ENCODE measurements at places on chromosomes 6 and 20. TPM values are rescaled to one million over a fixed set of nuclear protein-coding genes. Genes with fewer than 3 reads are reported as not detected.

DNA sequence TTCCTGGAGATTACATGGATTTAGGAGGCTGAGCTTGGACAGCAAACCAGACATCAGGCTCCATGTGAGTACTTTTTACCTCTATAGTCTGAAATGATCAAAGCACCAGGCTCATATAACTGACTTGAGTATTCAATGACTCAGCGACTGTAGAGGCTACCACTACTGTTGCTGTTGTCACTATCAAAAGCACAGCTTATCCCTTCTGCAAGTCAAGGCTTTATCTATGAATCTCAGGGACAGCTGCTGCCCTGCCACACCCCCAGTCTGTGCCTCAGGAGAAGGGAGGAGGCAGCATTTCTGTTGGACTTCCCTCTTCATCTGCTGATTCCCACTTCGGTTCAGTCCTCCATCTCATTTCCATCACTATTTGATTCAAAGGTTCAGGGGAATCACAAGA, 80.5 kb upstream of the CNR1 start:
- DNase-seq = no peak

GRCh38 chr20:24809606-24810005, 139.5 kb upstream of the CST7 start:
- no peak for DNase-seq

DNA sequence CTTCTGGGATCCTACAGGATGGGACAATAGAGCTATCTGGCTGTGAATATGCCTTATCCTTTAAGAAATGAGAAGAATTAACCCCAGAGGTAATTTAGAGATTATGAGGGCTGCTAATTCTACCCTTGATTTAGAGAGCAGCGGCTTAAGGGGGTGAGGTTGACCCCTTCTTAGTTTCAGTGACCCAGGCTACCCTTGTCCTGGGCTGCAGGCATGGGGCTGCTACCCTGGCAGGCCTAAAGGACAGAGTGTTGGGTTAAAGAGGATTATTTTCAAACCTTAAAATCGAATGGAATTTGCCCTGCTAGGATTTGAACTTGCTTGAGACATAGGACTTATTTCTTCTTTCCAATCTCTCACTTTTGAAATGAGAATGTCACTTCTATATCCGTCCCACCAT, 1343.4 kb downstream of the HACE1 start:
- no peak for DNase-seq

GRCh38 chr6:125301435-125302391, at the start of gene HDDC2:
TSS of gene HDDC2 (minus strand) at chr6:125301967. CDS start at chr6:125301932, 35 bp downstream.
- peak; percentile 78 for DNase-seq

GRCh38 chr6:147958683-147959082, 384.0 kb upstream of the SASH1 start:
- DNase-seq = no peak

GTSF1L gene
- not detected for total RNA-seq

DNA sequence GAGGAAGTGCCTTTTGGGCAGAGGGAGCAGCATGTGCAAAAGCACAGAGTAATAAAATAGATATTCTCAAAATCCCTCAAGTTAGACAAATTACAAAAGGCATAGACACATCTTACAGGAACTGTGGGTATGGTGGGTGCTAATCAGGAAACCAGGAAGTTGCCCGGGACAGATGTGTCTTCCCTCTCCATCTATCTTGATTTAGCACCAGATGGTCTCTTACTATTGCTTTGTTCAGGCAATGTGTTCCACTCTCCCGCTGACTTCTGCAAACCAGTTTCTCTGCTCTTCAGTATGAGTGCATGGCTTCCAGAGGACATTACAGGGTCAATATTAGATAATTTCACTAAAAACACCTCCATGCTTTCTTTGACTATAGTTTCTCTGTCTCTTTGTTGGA, 13.2 kb downstream of the CITED2 start:
- DNase-seq = no peak

GRCh38 chr20:6492271-6493055, 275.0 kb upstream of the BMP2 start:
- DNase-seq = peak; percentile 16

DNA sequence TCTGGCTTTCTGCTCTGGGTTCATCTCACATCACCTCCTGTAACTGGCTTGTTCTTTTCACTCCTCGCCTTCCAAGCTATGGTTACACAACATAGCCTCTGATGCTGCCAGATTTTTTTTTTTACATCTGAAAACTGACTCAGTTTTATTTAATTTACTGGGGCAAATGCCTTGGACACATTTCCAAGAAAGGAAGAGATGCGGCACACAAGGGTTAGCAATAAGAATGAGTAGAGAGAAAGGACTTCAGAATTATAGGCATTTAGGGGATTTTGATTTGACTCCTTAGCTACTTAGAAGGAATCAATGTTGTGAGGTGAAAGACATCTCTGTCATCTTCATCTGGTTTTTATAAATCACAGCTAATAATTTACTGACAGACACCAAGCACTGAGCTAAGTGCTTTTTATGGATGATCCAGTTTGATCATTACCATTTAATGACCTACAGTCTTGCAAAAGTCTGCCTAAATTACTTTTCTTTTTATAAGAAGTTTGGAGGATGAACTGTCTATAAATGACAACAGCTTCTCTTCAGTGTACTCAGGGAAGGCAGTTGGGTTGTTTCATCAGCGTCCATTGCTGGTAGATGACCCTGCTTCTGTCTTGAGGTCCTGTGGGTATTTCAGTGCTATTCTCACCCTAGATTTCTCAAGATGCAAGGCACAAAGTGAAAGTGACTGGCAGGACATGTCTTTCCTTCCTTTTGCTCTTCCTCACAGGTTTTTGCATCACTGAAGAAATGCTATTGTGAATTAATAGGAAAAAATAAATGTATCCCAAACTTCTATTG, 31.1 kb downstream of the LAMA4 start:
- DNase-seq = peak; percentile 51

GRCh38 chr20:54323227-54323734, 115.4 kb downstream of the PFDN4 start:
- DNase-seq = no peak

DNA sequence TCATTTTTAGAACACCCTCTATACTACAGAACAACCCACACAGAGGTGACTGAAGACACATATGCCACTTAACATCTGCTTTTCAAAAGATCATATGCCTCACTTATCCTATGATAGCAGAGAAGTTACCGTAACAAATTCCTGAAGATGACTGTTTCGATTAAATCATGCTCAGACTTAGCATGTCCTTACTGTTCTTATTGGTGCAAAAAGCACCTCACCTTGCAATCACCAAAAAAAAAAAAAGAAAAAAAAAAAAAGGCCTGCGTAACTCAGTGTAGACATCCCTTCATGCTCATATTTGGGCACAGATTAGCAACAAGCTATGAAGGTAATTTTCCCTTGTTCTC, 17.7 kb upstream of the DST start:
- DNase-seq = no peak

DCBLD1 gene
- 21.0 TPM for total RNA-seq

DNA sequence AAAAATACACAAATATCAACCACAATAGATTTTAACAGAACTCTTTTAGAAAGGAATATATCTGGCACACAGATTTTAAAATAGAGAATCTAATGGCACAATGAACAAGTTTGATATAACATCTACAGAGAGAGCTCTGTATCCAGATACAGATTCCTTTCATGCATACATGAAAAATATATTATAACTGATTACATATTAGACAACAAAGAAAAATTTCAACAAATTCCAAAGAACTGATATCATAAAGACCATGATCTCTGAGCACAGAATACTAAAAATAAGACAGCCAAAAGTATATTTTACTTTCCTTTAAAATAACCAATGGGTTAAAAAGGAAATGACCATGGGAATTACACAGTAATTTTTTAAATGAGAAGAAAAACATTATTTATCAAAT, 74.1 kb upstream of the MAP7 start:
- DNase-seq = no peak

- DNase-seq = no peak
These were observed 292.2 kb upstream of the RSPO3 start for GRCh38 chr6:126826166-126826714.

DNA sequence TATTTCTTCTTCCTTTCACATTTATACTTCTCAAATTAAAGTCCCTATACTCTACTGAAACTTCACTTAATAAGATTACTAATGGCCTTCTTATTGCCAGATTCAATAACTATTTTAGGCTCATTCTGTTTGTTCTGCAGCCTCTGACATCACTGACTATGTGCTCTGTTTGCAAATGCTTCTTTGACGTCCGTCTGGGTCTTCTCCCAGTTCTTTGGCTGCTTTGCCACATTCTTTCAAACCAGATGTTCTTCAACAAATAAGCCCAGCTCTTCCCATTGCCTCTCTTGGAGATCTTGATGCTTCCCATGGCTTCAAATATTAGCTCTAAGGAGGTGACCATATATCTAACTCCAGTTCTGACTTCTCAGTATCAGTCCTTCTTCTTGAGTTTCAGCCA, 117.4 kb downstream of the BTBD9 start:
- DNase-seq = no peak

TTBK1 gene
- total RNA-seq = not detected

- no peak for DNase-seq
These were observed 398.0 kb downstream of the RNGTT start for GRCh38 chr6:88565409-88565811.

SMPDL3A gene
- total RNA-seq = 6.0 TPM

DNA sequence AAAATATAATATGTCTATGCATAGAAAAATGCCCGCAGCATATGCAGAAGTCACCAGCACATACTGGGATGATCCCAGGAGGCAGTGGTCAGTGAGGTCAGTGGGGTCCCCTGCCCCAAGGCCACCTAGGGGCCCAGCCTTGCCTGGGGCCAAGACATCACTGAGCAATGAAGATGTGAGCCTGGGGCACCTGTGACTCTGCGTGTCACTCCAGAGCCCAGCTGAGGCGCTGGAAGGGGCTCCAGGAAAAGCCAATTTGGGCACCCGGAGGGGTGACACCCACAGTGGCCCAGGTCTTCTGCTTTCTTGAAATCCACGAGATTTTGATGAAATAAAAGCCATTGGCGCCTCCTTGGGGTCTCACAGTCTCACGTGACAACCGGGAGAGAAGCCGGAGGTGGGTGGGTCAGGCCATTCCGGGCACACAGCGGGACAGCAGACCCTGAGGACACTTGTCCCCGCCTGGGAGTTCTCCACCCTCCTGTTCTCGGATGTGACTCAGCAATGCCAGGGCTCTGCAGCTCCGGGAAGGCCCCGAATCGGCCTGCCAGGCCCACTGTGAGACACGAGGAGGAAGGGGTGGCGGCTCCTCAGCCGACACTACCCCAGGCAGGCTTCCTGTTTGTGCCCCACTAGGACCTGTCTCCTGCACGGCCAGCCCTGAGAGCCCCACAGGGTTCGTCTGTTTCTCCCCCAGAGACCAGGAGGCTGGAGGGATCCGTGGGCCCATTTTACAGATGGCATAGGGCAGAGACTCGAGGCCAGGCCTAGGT, 24.4 kb upstream of the SLCO4A1 start:
- peak; percentile 78 for DNase-seq

LY6G5C gene
- 1.8 TPM for total RNA-seq

GRCh38 chr6:42450477-42451332, 1.0 kb downstream of the TRERF1 start:
- DNase-seq = peak; percentile 38

EDN1 gene
- 30.2 TPM for total RNA-seq

DNA sequence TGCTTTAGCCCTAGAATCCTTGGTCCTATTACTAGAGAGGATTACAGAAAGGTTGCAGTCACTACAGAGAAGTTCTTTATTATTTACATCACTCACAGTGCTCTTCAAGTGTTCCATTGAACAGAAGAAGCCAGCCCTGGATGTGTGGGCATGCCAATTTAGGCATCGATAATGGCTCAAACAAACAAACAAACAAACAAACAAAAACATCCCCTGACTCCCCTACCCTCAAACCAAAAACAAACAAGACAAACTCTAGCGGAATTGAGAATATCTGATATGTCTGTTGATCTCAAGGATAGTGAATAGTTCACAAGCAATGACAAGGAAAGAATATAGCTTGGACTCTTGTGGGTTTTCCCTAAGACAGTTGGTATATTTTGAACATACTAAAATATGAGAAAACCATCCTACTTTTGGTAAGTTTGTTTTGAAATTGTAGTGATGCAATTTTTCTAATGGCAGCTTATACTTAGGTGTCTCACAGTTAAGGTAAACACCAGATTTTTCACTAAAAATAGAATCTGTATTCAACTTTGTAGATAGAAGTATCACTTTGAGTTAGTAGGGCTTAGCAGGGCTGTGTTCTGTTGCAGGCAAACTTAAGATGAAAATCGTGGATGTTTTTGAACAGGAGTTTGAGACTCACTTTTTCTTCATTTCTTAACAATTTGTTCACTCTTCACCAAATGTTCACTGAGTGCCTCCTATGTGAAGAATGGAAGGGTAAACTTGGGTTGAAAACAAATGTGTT, 92.8 kb upstream of the FAM184A start:
- DNase-seq = no peak

GRCh38 chr6:90294989-90295853, 1.4 kb downstream of the BACH2 start:
- DNase-seq = peak; percentile 45

GRCh38 chr6:47044397-47044796, 2.3 kb upstream of the ADGRF1 start:
- DNase-seq = peak; percentile 55

- DNase-seq = no peak
These were observed 356.0 kb downstream of the BMP2 start for GRCh38 chr20:7123457-7123856.

TUBB2B gene
- 104 TPM for total RNA-seq

GRCh38 chr20:20549267-20549612, 163.2 kb downstream of the RALGAPA2 start:
- DNase-seq = peak; percentile 7

- DNase-seq = no peak
These were observed 89.7 kb downstream of the SMOC2 start for GRCh38 chr6:168530653-168531071.

GRCh38 chr6:159961528-159961927, 7.4 kb upstream of the IGF2R start:
- DNase-seq = peak; percentile 25

KCNG1 gene
- total RNA-seq = 91.3 TPM

- no peak for DNase-seq
These were observed 98.8 kb upstream of the NXT1 start for GRCh38 chr20:23251779-23252178.

CST7 gene
- not detected for total RNA-seq

DNA sequence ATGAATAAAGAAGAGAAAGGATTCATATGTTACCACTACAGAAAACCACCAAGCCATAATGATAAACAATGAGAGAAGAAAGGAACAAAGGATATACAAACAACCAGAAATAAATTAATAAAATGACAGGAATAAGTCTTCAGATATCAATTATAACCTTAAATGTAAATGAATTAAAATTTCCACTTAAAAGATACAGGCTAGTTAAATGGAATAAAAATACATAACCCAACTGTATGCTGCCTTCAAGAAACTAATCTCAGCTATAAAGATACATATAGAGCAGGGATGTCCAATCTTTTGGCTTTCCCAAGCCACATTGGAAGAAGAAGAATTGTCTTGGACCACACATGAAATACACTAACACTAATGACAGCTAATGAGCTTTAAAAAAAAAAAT, 135.9 kb upstream of the GJE1 start:
- no peak for DNase-seq
